ENCODE measurements at places on chromosomes 5 and 9.

DNA sequence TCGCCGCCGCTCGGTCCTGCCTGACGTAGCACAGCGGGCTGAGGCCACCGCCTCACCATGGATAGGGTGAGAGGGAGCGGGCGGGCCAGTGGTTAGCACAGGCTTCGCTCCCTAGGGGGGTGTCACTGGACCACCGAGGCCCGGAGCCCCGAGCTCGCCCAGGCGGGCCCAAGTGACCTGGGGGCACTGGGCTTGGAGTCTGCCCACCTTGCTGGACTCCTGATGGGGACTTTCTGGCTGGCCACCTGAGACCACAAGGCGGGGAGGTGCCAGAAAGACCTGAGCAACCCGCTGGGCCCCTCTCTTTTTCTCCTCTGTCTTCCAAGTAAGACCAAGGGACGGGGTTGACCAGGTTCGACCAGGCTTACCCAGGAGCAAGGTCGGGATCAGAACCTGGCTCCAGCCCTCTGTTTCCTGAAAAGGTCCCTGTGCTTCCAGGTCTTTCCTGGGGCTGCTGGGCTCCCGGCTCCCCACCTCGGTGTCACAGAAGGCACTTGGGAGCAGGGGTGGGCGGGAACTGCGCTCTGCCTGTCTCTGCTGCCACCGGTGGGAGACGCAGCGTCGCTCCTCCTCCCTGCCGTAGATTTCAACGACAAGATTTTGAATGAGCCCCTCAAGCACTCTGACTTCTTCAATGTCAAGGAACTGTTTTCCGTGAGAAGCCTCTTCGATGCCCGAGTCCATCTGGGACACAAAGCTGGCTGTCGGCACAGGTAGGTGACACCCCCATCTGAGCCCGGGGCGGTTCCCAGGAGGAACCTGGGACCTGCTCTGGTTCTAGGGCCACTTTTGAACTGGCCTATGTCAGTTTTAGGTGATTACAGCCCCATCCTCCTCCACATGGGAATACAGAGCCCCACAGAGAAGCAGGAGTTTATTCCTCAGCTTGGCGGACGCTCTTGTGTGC lies 1.0 kb downstream of the MRPS2 start:
- no peak for DNase-seq

DNA sequence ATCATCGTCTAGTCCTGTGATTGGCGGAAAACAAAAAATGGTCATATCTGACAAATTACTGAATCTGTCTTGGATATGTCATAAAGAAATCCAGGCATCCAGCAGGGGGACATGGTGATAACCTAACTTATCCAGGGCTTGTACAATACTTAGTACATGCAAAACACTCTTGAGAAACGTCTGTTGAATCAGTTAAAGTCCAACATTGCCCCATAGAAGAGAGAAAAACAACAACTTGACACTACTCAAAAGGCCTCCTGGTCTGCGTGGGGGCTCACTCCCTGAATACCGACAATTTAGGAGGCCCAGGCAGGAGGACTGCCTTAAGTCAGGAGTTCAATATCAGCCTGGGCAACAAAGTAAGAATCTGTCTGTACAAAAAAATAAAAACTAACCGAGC lies 217.5 kb downstream of the DCP2 start:
- DNase-seq = no peak

GRCh38 chr5:120518581-120518980 lies 54.5 kb downstream of the PRR16 start:
- no peak for DNase-seq

DNA sequence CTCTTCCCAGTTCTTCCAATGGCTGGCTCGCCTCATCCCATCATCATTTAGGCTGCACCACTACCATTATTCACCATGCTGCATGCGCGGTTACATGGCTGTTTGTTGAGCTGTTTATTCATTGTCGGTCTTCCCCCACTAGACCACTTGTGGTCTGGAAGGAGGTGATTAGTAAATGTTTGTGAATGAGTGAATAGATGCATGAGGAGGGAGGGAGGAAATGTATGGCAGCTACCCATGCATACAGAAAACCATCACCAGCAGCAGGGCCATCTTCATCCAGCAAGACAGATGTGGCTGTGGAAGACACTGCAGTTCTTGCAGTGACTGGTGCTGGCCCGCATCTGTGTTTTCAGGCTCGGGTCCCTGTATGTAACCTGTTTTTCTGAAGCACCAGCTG lies 113.3 kb upstream of the SAP30L start:
- DNase-seq = no peak

DNA sequence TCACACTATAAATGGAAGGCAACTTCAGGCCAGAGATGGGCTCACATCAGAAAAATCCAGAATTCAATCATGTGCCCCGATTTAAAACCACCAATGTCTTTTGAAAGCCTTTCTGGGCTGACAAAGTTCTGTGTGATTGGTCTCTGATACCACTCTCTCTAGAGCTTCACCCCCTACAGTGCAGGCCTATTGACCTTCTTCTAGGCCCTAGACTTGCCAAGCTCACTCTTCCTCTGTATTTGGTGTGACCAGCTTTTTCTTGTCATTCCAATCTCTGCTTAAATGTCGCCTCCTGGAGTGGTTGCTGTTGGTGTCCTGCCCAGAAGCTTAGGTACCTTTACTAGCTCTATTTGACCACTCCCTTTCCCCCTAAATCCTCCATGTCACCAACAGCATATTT lies 78.7 kb downstream of the GCNT4 start:
- DNase-seq = no peak
